ENCODE measurements at places on chromosomes 12 and 14.

DNA sequence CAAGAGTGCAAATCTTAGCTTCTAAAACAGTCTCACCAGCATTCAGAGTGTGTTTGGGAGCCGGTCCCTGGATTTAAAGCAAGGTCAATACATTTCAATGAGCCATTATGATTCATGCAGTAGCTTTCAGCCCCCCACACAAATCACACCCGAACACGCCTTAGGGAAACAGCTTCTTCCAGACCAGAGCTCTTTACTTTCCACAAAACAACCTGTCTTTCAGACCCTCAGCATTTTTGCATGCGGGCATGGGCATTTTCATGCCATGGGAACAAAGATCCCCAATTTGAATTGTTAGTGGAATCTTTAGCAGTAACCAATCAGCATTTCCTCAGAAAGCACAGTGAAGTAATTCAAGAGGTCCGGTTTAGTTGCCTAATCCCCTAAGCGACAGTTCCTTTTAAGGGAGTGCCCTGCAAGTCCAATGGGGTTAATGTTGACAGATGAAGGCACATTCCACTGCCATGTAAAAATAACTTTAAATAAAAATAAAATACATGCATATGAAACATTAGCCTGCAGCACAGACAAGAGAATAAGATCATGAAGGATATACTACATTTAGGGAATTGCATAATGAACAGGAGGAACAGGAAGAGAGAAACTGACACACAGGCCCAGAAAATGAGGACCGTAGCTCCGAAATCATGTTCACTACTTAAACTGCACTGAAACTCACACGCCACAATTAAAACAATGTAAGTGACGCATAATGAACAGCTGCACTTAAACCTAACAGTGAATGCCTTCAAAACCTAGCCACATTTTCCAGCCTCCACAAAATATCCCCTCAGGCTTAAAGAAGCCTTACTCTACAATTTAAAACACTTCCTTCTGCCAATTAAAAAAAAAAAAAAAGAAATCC, 4.0 kb downstream of the VPS37B start:
- DNase-seq: no peak

- no peak for DNase-seq
Measured at GRCh38 chr12:98793121-98793520, 148.0 kb downstream of the APAF1 start.

DNA sequence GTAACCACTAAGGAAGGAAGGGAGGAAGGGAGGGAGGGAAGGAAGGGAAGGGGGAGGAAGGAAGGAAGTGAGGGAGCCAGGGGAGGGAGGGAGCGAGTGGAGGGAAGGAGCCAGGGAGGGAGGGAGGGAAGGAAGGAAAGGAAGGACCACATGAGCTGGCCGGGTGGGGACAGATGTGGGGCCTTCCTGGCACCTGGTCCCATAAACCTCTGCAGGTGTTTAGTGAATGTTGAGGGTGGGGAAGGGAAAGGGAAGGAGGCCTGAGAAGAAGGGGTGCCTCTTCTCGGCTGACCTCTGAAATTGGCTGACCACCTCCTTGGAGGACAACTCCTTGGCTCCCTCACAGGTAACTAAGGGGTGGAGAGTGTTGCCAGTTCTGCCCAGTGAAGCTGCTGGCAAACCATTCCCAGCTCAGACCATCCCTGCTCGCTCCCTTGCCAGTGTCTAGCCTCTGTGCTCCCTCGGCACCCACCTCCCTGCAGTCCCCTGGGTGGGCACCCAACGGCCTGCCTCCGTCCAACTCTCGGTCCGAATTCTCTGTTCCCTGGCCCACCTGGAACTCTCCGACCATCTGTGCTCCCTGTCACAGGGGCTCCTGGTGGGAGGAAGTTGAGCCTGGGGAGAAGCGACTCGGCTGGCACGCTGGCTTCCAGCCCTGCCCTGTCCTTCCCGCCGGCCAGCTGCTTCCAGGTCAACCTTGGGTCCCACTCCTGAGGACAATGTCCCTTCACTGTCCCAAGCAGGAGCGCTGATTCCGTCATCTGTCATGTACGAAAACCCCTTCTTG, 12.2 kb upstream of the PPP1R13B start:
- DNase-seq: no peak

GRCh38 chr12:26711072-26711471, 121.9 kb downstream of the ITPR2 start:
- DNase-seq: no peak

DNA sequence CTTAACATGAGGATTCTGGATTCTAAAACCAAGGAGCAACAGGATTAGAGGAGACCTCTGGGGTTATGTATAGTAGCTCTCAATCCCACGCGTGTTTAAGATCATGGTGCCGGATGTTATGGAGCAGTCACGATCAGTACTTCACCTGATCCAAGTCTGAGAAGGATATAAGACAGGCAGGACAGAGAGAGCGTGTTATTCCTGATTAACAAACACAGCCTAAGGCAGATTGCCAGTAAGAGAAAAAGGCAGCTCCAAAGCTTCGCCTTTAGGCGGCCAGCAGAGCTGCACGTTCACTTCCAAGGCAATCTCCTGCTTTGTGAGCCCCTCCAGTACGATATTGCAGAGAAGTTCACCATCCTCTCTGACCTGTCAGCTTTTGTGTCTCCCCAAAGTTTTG, 5.5 kb downstream of the SETD3 start:
- no peak for DNase-seq

DNA sequence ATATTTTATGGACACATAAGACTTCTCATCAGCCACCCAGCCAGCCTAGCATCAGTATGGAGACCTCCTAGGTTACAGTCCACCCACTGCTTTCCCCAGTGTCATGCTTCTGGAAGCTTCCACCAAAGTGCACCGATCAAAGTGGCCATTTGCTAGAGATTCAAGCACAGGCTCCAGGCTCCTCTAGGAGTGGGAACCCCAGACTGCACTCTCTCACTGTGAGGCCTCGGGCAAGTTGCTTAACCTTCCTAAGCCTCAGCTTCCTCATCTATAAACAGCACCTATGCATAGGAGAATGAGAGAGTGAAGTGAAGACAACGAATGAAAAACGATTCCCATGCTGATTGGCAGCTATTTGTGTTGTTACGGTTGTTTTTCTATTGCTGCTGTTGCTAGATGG, 94.4 kb downstream of the DICER1 start:
- no peak for DNase-seq

GRCh38 chr12:93376436-93377251, 1.1 kb upstream of the NUDT4 start:
- DNase-seq: no peak

DNA sequence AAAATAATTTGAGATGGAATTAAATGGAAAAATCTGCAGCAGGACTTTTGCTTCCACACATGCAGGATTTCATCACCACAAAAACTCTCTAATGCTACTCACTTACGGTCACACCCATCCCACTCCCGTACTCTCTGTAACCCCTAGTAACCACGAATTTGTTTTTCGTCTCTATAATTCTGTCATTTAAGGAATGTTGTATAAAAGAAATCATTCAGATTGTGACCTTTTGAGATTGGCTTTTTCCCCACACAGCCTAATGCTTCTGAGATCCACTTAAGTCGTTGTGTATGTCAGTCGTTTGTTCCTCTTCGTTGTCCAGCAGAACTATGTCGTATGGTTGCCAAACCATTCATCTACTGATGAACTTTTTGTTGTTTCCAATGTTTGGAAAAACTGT, 19.8 kb upstream of the PZP start:
- no peak for DNase-seq

GRCh38 chr12:88307961-88308360, 165.9 kb downstream of the TMTC3 start:
- no peak for DNase-seq

DNA sequence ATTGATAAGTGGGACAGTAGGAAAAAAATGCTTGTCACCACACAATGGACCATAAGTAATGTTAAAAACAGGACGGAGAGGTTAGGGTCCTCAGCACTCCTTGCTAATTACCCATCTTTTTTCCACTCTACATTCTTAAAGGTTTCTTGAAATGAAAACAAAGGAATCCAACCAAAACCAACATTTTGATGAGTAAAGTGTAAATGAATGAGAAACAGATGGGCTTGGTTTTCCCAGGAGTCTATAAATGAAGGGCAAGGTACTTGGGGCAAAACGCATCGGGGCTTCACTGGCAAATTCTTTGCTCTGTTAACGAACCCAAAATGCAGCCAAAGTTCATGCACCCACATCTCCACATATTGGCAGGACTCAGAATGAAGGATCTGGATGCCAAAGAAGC, 129.2 kb upstream of the BMP4 start:
- DNase-seq: no peak

GRCh38 chr12:113061061-113061694, 4.6 kb downstream of the DTX1 start:
- DNase-seq: no peak

DNA sequence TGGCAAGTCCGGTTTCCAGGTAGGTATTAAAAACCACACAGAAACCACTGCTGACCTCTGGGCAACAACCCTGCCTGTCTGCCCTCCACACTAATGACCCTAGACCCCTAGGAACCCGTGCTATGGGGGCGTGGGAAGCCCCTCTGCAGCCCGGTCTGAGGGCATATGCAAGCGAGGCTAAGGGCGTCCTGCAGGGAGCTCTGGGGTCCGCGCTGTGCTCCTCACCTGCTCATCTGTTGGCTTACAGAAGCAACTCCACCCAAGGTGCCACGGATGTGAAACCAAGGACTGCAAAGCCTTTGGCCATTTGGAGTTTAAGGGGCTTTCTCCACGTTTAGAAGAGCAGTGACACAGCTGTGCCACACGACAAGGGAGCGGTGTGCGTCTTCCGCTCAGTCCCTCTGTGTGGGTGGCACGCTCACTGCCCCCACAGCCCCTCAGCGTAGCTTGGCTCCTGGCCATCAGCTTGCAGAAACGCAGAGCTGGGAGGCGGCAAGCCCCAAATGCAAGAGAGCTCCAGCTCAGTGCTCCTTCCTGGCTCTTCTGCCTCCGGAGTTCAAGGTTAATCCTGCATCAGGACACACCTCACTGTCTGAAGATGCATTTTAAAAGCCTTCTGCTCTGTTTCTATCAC, 18.4 kb downstream of the AMN start:
- DNase-seq: no peak

DNA sequence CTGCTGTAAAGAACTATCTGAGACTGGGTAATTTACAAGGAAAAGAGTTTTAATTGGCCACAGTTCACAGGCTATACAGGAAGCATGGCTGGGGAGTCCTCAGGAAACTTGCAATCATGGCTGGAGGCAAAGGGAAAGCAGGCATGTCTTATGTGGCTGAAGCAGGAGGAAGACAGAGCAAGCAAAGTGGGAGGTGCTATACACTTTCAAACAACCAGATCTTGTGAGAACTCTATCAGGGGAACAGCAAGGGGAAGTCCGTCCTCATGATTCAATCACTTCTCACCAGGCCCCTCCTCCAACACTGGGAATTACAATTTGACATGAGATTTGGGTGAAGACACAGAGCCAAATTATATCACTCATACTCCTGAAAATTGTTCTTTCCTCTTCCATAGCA, 109.5 kb upstream of the PKP2 start:
- no peak for DNase-seq

DNA sequence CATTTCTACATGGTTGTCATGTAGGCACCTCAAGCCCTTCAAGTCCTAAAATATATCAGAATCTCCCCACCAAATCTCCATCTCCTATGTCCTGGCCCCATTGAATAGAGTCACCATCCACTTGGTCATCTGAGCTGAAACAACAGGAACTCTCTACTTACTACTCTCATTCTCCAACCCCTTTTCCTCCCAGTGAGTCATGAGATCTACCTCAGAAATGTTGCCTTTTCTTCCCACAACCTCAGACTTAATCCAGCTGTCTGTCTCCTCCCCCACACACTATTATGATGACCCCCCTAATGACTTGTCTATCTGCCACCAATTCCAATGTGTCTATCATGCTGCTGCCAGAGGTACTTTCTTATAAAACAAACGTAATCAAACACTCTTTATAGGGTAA, 72.3 kb upstream of the TMEM263 start:
- no peak for DNase-seq

- DNase-seq: no peak
Measured at GRCh38 chr14:88868558-88869159, 44.2 kb downstream of the TTC8 start.

DNA sequence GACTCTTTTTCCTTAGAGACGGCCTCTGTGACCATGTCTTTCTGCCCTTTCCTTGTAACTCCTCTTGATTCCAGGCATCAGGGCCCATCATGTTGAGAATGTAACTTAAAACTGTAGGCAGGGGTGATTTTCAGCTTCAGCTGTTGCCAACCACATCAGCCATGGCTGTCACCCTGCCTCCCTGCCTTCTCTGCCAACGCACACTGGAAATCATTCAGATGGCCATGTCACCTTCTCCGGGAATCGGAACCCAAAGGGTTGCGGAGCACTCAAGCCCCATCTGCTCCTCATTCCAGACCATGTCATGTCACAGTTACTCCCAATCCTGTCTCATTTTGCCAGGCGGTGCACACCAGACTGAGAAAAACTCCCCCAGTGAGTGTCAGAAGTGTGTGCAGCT, 72.1 kb downstream of the EMP1 start:
- no peak for DNase-seq

- no peak for DNase-seq
Measured at GRCh38 chr12:65533177-65533883, 254.8 kb downstream of the MSRB3 start.

DNA sequence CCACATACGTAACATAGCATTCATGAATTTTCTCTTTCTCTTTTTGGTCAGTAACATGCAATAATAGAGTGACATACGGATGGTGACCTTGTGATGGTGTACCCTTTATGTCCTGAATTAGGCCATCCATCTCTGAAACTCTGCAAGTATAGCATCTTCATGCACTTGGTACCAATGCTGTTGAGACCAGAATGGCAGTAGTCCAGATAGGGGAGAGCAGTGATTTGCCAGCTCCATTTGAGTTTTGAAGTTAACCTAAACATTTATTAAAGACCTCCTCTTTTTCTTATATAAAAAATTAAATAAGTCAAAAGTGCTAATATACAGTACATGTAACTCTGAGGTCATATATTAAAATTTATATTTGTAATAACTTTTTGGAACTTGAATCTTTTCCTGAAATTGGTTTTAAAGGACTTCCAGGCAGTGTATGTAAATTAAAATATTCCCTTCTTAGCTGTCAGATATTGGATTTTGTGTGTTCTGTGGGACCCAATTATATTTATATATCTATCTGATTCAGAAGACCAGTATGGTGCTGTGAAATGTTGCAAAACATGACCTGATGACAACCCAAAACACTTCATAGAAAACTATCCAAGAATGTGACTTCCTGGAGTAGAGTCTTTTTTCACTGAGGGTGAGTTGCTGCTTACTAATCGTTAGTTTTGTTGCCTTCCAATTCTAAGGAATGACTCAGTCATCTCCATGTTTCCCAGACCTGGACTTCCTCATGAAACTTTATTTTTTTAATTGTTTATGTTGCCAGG, 3.5 kb downstream of the ELK3 start:
- no peak for DNase-seq

Measured in CD4-positive, alpha-beta T cell treated with Interleukin-15 for 1 hour (primary cell).